Ecto neural progenitor cell (in vitro differentiated cells): ENCODE measurements at places on chromosomes 6 and 20.
A peak's percentile ranks its signal among the peaks of the same experiment; 100 is the strongest.

- DNase-seq: no peak
Observed at GRCh38 chr6:2743280-2744208, 7.2 kb downstream of the MYLK4 start.

DNA sequence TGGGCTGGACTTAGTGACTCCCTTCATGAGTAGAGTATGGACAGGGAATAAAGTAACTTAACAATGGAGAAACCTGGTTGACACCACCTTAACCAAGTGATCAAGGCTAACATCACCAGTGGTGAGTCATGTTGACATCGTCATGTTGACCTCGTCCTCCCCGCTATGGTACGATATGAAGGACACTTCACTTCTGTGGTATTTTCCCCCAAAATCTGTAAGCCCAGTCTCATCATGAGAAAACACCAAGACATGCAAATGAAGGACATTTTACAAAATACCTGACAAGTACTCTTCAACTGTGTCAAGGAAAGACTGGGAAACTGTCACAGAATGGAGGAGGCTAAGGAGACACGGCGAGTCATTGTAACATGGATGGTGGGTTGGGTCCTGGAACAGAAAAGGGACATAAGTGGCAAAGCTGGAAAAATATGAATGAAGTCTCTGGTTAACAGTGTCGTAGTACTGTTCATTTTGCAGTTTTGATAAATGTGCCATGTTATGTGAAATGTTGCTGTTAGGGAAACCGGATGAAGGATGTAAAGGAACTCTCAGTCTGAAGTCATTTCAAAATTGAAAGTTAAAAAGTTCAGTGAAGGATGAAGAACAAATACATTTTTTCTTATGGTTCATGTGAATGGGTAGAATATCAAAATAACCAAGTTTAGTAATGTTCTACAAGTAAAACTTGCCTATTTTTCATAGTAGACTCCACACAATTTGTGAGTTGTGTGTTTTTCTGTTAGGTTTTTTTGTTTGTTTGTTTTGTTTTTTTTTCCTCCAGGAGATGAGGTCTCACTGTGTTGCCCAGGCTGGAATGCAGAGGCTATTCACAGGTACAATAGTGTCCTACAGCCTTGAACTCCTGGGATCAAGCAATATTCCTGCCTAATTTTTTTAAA is 247.5 kb downstream of the TMEM242 start:
- no peak for DNase-seq

DNA sequence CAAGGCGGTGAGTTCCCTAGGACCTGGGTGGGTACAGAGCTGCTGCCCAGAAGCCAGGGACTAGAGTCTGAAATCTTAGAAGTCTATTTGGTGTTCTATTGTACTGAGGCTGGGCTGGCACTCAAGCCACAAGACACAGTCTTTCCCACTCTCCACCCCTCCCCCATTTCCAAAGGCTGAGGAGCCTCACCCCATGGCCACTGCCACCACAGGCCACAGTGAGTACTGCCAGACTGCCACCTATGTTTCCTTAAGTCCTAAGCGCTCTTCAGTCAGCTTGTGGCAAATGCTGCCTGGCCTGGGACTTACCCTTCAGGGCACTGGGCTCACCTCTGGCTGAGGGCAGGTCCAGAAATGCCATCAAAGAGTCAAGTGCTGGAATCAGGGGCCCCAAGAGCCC is 469.3 kb downstream of the HAO1 start:
- no peak for DNase-seq

- no peak for DNase-seq
Observed at GRCh38 chr20:48096957-48097890, 311.9 kb upstream of the SULF2 start.

- DNase-seq: no peak
Observed at GRCh38 chr6:37623666-37624065, 74.0 kb downstream of the MDGA1 start.

DNA sequence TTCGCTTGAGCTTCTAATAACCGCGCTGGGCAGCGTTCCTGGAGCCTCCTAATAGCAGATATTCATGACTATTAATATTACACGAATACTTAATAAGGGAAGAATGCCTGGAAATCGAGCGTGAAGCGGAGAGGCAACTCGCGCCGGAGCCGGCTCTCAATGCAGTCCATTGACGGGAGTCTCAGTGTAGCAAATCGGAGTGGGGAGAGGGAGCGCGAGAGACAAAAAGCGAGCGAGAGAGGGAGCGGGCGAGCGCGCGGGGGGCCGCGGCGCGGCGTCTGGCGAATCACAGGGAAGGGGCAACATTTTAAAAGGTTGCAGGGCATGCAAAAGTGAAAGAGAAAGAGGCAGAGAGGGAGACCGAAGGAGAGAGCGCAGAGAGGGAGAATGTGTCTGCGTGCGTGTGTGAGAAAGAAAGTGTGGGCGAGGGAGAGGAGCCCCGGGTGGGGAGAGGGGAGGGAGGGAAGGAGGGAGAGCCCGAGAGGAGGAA is 2.9 kb downstream of the TFAP2A start:
- peak; percentile 81 for DNase-seq

DNA sequence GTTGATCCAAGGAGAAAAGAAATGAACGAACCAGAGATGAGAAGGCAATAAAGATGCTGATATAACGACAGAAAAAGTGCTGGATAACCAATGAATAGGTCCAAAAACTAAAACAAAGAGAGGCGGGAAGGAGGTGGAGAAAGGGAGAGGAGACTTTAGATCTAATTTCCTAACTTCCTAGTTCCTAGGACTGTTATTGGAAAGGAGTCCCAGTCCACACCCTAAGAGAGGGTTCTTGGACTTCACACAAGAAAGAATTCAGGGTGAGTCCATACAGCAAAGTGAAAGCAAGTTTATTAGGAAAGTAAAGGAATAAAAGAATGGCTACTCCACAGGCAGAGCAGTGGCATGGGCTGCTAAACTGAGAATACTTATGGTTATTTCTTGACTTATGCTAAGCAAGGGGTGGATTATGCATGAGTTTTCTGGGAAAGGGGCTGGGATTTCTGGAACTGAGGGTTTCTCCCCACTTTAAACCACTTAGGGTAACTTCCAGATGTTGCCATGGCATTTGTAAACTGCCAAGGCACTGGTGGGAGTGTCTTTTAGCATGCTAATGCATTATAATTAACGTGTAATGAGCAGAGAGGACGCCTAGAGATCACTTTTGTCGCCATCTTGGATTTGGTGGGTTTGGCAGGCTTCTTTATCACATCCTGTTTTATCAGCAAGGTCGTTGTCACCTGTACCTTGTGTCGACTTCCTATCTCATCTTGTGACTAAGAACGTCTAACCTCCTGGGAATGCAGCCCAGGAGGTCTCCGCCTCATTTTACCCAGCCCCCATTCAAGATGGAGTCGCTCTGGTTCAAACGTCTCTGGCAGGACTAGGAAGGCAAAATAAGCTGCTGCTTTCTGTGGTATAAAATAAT is 60.9 kb upstream of the RBM24 start:
- no peak for DNase-seq

DNA sequence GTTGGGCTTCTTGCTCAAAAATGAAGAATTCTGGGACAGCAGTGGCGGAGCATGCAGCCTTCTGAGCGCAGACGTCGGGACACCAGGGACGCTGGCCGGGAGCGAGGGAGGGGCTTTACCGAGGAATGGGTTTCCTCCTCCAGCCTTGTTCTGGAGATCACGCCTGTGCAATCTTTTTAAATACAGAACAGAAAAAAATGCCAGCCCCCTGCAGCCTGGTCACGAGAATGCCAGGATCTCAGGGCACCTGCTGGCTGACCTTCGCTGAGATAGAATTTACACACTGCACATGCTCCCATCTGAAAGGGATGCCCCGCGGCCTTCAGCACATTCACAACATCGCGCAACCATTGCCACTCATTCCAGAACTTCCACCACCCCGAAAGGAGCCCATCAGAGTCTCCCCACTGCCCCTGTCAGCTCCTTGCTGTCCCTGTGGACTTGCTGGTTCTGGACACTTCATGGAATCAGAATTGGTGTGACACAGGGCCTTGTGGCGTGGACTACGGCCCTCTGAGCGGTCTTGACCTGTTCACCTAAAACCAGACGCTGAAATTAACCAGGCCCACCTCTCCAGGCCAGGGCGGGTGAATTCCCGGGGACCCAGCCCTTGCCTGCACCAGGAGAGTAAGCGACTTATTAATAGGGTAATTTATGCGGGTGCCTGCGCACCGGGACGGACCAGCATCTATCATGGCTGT is 20.6 kb upstream of the BHLHE23 start:
- DNase-seq: no peak

DNA sequence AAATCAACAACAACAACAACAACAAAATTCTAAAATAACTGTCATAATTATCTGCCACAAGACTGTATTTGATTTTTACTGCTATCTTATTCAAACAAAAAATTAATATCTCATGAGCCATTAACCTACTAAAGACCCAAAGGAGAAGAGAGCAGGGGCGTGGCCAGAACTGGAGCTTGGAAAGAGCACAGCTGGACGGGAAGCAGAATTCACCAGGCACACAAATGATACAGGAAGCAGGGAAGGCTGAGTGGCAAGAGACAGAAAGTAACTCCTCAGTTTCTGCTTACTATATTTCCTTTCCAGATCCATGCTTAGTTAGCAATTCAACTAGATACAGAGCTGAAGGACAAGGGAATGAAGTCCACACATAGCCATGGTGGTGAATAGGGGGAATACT is 54.4 kb downstream of the FKBP5 start:
- no peak for DNase-seq

GRCh38 chr6:36809941-36810803 is 29.1 kb downstream of the CPNE5 start:
- no peak for DNase-seq

DNA sequence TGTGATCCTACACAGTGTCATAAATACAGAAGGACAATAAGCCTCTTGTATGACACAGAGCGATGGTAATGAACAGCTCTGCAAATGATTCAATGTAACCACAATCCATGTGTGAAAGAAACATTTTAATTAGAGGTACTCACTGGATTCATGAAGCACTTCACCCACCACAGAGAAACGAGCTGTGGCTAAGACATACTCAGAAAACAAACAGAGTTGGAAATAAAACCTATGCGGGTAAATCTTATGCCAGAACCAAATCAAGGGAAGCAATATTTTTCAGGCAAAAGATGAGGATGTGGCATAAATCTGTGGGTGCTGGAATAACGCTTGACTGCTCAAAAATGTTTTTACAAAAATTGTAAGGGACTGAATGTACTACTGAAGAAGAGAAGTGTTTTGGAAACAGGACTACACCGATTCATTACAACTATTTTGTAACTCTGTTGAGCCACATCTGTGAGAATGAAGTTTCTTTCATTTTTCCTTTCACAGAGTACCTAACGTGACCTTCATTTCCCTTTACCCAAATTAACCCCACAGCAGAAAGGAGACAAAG is 112.1 kb downstream of the WDR27 start:
- DNase-seq: no peak

DNA sequence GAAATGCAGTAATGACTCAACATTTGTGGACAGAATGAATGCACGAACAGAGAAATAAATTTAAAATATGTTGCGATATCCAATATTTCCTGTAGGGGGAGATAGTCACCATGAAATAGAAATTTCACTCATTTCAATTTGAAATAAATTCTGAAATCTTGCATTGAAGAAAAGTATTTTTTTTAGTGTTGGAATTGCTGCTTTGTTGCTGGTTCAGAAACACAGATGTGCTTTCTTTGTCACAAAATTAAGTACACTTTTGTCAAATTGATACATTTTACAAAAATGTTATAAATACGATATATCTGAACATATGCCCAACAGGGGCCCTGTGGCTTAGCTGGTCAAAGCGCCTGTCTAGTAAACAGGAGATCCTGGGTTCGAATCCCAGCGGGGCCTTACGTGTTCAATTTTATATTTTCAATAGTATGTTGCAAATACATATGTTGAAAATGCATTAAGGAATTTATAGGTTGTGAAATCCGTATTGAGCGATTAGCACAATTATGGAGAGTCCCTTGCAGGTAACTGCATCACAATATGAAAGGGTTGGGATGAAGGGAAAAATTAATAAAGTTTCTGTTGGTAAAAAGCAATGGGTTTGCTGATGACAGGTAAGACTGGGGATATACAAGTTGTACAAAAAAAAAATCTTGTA is 85.4 kb upstream of the PRSS16 start:
- DNase-seq: no peak

- no peak for DNase-seq
Observed at GRCh38 chr6:40325041-40325440, 262.1 kb downstream of the LRFN2 start.

GRCh38 chr6:151297886-151298285 is 58.1 kb downstream of the AKAP12 start:
- DNase-seq: no peak

DNA sequence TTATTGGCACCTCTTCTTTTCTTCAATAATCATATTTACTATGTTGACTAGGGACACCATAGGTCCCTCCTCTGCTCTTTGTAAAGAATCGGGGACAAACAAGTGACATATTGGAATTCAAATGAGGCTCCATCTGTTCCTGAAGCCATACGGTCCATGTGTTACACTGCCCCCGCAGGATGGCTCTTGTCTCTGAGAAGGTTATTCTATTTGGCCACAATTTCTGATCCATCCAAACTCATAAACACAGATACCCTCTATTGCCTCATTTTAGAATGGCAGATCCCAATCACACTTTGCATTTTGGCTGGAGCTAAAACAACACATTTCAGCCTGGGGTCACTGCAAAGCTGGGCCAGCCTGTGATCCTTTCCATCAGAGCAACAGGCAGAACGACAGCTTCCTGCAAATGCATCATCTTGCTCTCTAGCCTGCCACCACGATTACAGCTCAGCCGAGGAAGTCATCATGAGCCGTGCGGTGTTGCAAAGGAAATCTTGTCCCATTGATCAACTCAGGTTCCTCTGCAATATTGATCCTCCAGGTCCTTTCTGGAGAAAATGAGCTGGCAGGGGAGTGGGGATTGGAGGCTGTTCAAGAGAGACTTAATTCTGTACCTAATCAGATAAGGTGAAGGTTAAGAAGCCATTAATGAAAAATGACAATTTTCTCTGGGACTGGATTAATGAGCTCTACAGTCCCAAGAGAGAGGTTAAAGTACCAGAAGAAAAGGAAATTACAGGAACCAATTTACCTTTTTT is 73.1 kb downstream of the AGPAT4 start:
- no peak for DNase-seq

- DNase-seq: no peak
Observed at GRCh38 chr6:138979365-138979764, 8.7 kb downstream of the REPS1 start.

DNA sequence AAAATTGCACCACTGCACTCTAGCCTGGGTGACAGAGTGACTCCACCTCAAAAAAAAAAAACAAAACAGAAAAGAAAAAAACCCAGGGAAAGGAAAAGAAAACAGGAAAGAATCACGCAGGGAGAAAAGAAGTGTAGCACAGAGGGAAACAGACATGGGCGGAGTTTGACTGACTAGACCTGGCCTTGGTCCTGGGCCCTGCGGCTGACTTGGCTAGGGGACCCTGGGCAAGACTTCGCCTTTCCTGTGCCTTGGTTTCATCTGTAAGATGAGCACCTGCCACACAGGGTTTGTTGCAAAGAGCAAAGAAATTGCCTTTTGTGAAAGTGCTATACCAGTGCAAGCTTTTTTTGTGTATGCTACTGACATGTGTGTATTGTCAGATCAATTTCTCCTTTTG is 71.3 kb upstream of the KCNG1 start:
- no peak for DNase-seq

- DNase-seq: no peak
Observed at GRCh38 chr6:41291717-41292116, 5.2 kb upstream of the TREM1 start.
